ENCODE measurements at places on chromosomes 16 and 17.

GRCh38 chr16:1280783-1281182 lies 24.9 kb downstream of the TPSD1 start:
- DNase-seq = no peak

GRCh38 chr16:17331071-17331607 lies 139.6 kb downstream of the XYLT1 start:
- peak; percentile 61 for DNase-seq

GRCh38 chr16:884232-884631 lies 83.7 kb upstream of the GNG13 start:
- no peak for DNase-seq

DNA sequence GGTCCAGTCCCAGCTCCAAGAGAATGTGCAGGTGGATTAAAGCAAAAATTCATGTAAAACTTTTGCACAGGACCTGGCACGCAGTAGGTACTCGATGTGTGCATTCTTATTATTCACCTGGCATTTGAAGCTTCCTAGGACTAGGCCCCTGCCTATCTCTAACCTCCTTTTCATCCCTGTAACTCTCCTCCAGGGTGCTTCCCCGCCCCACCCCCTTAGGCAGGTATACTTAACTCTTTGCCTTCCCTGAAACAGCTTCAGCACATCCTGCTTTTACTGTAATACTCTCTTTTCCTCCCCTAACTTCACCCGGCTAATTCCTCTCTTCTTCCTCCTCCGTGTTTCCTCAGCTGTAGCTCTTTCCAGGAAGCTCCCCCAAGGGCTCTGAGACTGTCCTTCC lies 54.8 kb downstream of the CDK5R1 start:
- DNase-seq = no peak

DNA sequence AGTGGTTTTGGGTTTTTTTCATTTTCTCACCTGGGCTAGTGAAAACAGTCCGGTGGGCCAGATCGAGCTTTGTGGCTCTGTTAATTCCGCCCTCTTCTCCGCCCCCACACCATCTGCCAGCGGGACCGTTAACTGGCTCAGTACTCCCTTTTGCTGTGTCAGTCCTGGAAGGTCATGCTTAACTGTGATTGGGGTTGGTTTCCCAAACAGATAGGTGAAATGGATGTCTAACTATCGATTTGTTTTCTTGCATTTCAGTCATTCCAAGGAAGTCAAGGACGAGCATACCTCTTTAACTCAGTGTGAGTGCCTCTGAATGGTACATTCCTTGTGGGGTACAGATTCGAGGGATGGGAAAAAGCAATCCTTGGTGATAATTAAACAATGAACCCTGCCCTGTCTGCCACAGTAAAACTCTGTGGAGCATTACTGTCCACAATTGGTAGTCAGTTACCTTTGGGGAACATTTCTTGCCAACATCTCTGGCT lies 56.7 kb downstream of the YPEL2 start:
- no peak for DNase-seq

DNA sequence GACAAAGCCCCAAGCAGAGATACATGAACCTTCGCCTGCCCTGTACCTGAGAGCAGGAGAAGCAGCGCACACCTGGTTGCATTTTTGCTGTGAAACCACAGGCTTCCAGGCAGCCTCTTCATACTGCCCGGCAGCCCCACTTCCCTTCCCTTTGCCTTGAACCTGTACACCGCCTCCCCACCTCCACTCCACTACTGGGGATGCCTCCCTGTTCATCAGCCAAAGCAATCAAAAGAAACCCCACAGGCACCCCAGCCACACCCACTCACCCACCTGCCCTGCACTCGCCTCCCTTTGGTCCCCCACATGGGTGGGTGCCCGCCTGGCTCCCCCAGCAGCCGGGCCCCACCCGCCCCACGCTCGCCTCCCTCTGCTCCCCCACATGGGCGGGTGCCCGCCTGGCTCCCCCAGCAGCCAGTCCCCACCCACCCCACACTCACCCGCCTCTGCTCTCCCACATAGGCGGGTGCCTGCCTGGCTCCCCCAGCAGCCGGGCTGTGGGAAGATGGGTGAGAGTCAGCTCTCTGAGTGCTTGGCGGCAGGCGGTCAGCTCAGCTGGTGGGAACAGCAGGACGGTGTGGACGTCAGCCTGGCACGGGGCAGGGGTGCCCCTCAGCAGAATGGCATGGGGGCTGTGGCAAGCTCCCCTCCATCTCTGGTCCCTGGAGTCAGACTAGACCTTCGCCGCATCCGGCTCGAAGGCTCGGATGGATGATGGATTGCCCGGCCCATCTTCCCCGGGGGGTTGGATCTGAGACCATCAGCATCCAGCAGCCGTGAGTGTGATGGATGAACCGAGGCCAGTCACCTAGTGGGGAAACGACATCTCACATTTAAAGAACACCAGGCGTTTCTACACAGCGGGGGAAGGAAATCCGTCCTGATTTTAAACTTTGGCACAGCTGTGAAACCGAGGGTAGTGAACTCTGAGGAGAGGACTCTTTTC lies 135.6 kb downstream of the BANP start:
- no peak for DNase-seq

DNA sequence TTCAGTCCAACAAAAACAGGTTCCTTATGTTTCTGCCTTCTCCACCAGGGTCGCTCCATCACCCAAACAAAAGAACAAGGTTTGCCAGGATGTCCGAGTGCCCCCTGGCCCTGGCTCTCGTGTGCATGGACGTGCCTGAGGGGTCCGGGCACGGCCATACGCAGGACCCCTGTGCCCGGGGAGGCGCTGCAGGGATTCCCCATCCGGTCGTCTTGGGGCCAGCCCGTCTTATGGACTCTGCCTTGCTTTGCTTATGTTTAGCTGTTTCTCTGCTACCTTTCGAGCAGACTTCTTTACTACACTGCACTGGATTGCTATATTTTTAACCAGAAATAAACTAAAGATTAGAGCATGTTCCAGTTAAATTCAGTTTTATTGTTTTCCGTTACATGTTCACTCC lies 68.0 kb downstream of the KLHDC4 start:
- DNase-seq = no peak

DNA sequence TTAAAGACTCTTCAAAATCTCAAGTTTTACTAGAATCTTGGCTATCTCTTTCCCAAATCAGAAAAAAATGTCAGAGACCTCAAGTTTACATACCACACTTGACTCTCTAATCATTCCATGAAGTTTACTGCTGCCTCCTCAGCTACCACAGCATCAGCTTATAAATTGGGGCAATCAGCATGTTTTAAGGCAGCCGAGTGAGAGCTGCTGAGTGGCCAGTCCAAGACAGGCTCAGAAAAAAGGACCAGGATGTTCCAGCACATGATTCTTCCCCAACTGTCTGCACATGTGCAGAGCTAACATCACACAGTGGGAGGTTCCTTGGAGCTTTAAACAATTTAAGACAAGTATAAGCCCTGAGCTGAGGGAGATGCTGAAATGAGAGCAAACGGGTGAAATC lies 140.6 kb upstream of the NUDT7 start:
- no peak for DNase-seq

GRCh38 chr16:65372171-65372570 lies 250.3 kb upstream of the CDH11 start:
- DNase-seq = no peak

DNA sequence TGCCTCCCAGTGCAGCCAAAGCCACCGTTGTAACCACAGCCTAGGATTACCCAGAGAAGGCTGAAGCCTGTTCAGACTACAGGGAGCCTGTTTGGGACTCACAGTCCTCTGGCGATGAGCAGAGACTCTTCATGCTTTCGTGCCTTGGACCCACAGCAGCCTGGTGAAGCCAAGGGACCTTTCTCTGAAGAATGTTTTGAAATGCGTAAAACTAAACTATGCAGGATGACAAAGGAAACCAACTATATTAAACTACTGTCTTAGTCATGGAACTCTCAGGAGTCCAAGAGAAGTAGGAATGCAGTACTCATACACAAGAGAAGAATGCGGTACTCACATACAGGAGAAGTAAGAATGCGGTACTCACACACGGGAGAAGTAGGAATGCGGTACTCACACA lies 20.9 kb downstream of the ABR start:
- DNase-seq = peak; percentile 41

GRCh38 chr17:77472468-77473310 lies 331.9 kb downstream of the SEC14L1 start:
- no peak for DNase-seq

DNA sequence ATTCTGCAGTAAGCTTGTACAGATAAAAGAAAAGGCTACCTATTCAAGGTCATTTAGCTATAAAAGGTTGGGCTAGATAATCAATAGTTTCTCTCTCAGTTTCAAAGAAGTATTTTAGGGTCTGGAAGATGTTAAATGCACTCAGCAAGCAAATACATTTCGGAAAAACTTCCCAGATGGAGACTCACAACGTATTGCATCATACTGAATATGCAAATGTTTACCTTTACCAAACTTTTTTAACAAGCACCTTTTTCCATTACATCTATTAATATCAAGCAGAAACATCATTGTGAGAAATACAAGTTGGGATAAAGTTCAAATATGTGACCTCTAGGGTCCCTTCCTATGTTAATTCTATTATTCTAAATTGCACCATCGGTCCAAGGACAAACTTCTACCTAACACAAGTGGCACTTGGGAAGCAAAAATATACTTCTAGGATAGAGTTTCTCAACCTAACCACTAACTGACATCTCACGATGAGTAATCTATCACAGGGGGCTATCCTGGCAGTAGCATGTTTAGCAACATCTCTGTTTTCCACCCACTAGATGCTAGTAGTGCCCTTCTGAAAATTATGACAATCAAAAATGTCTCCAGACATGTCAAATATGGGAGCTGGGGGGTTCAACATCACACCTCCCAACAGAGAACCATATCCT lies 14.5 kb downstream of the KANSL1 start:
- DNase-seq = no peak

- DNase-seq = peak; percentile 52
Measured at GRCh38 chr16:1182950-1183907, 30.3 kb downstream of the CACNA1H start.

- DNase-seq = no peak
Measured at GRCh38 chr17:54864636-54865356, 35.9 kb upstream of the TOM1L1 start.
